ENCODE measurements at places on chromosomes 1 and 21. TPM values are rescaled to one million over a fixed set of nuclear protein-coding genes. Genes with fewer than 3 reads are reported as not detected.

Gene CLIC4
- total RNA-seq, result 9.9 TPM

Gene MPL
- total RNA-seq, result 16.6 TPM

Gene PROX1
- total RNA-seq, result not detected

DNA sequence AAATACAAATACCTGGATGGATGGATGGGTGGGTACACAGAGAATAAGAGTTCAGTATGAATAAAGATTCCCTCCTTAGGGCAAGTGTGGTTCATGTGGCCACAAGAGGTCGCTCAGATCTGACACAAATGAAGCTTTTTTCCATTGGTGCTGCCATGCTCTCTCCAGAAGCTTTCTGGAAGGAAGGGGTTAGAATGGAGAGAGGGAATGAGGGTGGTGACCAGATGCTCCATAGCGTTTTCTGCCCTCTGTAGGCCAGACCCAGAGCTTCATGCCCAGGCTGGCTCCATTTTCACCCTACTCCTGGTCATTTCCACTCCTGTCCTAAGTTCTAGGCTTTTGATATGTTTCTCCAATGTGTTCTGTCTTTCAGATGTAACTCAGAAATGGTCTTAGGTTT is 3.3 kb upstream of the FCRL6 start:
- no peak overlapping the region for H3K4me3 ChIP-seq
- no peak overlapping the region for H3K27ac ChIP-seq
- H3K4me1 ChIP-seq, result peaks cover 10% of the 10 kb centered on the region
- H3K27me3 ChIP-seq, result peaks cover 18% of the 10 kb centered on the region
- no peaks in the 10 kb centered on the region for H3K36me3 ChIP-seq

- DNase-seq, result no peak
- H3K4me1 ChIP-seq, result peaks cover 2% of the 10 kb centered on the region
Observed at GRCh38 chr1:220203816-220204215, 68.4 kb downstream of the RAB3GAP2 start.

DNA sequence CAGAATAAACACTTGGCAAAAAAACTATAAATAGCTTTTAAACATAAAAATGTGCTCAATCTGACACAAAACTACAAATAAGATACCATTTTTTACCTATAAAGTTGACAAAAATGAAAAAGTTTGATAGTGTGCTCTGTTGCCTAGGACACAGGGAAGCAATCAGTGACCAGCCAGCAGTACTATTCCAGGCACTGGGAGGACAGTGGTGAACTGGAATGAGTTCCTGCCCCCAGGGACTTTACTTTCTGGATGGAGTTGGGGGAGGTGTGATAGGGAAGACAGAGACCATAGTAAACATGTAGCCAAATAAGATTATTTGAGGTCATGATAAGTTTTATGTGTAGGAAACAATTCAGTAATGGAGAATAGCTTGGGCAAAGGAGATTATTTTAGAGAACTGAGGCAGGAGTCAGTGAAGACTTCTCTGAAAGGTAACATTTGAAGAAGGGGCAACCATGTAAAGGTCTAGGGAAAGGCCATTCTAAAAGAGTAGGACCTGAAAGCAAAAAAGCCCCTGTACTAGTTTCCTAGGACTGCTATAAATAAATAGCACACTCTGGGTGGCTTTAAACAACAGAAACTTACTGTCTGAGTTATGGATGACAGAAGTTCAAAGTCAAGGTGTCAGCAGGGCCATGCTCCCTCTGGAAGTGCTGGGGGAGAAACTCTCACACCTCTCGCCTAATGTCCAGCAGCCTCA is 42.0 kb downstream of the EEIG2 start:
- H3K4me1 ChIP-seq, result peaks cover 4% of the 10 kb centered on the region
- H3K36me3 ChIP-seq, result peaks cover 4% of the 10 kb centered on the region
- H3K27ac ChIP-seq, result no peak overlapping the region
- H3K27me3 ChIP-seq, result no peaks in the 10 kb centered on the region

DNA sequence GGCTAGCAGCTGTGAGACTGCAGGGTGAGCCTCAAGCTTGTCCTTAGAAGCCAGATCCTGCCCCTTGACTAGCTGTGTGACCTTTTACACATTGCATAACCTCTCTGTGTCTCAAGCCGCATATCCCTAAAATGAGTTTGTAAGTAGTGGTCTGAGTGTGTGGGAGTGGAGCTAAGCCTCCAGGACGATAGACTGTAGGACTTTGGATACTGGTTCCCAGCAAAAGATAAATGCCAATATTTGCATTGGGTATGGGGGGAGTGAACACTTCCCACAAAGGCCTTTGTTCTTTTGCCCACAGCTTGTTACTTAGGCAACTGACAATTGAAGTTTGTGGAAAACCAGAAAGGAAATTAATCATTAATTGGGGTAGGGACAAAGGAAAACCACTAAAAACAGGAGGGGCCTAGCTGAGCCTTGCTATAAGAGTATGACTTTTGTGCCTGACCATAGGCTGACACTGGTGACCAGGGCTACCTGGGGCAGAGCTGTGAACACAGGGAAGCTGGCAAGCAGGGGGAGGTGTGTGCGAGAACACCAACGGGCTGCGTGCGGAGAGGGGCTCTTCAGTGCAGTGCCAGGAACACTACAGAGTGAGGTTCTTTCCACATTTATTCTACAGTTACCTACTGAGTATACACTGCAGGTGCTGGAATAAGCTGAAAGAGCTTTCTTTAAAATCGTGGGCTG is 102.4 kb upstream of the ETV3 start:
- no peak overlapping the region for H3K4me3 ChIP-seq
- H3K27me3 ChIP-seq, result peaks cover 38% of the 10 kb centered on the region
- H3K36me3 ChIP-seq, result no peaks in the 10 kb centered on the region

Measured in T-helper 17 cell (primary cell).